ENCODE measurements at places on chromosomes 2 and 18.

- no peak for DNase-seq
Observed at GRCh38 chr2:72562451-72563153, 263.2 kb downstream of the EXOC6B start.

DNA sequence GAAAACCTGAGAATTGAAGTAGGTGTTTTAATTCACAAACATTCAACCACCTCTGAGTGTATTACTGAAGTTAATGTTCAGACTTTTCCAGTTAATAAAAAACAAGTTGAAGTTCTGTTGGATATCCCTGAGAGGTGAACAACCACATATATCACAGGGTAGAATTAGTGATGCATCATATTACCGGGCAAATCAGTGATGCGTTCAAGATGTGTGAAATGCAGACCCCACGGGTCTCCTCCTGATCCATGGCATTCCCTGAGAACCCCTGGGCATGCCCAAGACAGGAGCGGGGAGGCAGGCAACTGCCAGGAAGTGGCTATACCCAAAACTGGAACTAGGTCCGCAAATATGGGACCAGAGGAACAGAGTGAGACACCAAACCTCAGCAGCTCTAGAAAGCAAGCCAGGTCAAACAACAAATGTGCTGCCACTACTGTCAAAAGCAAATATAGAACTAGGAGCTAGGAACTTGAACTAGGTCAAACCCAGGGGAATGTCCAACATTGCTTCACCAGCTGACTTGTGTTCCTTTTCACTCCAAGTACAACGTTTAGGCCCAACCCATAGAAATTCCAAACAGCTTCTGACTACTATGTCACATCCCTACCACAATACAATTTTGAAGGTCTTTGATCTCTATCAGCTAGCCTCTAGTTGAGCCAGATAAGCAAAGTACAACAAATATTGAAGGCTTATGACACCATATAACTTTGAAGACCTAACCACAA, 20.2 kb downstream of the PSTPIP2 start:
- DNase-seq = no peak

DNA sequence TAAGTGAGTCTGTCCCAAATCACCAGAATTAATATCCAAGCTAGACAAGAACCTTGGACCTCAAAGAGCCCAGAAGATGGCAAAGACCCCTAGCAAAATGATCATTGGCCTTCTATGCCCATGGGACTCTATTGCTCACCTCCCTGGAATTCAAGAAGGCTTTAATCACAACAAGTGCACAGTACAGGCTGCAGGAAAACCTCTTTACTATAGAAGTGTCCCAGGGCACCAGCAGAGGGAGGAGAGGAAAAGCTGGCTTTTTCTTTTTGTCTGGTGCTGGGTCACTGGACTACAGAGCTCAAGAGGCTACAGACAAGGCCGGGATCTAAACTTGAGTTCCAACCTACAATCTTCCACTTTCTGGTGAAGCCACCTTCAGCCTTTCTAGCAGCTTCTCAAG, 88.3 kb upstream of the PPP1CB start:
- DNase-seq = no peak

DNA sequence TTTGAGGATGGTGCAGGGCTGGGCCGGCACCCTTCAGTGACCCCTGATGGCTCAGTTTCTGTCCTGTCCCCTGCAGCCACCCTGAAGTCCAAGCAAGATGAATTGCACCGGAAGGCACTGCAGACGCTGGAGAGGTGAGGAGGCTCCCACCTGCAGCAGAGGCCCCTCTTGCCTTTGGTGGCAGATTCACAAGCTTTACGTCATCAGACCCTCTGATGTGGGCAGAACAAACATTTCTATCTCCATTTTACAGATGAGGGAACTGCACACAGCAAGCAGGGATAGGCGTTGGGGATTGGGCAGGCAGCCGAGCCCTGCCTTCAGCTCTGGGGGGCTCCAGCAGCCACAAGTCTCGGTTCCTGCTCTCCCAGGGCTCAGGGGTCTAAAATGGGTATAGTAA, 107.7 kb upstream of the MCFD2 start:
- DNase-seq = no peak

DNA sequence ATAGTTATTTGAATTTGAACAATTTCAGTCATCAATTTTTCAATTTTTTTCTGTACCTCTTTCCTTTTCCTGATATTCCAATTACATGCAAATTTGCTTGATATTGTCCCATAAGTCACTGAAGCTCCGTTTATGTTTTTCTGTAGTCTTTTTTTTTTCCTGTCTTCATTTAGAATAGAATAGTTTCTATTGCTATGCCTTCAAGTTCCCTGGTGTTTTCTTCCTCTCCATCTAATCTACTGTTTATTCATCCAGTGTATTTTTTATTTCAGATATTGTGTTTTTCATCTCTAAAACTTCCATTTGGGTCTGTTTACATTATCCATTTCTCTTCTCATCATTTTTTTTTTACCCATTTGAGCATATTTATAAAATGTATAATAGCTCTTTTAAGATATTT, 8.0 kb upstream of the EIF2AK2 start:
- no peak for DNase-seq

GRCh38 chr2:67216103-67216502, 181.0 kb upstream of the ETAA1 start:
- no peak for DNase-seq

GRCh38 chr2:136534811-136535210, 230.5 kb upstream of the THSD7B start:
- no peak for DNase-seq

- DNase-seq = no peak
Observed at GRCh38 chr18:58995663-58996062, 131.0 kb downstream of the ZNF532 start.

DNA sequence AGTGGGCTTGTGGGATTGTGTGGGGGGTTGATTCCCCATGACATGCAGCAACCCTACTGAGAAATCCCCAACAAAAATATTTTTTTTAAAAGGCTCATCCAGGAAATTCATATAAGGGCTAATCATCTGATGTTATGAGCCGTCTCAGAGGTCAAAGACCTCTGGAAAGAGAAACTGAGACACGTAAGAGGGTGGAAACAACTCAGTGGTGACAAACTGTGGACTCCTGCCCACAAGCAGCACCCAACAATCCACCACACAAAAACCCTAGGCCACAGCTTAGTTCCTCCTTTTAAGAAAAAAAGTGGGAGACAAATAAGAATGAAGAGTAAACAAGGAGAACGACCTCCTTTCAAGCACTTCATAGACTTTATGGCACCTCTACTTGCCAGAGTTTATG, 1096.1 kb upstream of the NRXN1 start:
- DNase-seq = no peak

GRCh38 chr18:50441501-50441900, 66.7 kb downstream of the SKA1 start:
- DNase-seq = no peak

GRCh38 chr2:28664120-28664842, 87.3 kb upstream of the PPP1CB start:
- no peak for DNase-seq

- DNase-seq = no peak
Observed at GRCh38 chr2:69046221-69046662, 33.3 kb downstream of the ANTXR1 start.

GRCh38 chr2:226215902-226216503, 583.6 kb downstream of the IRS1 start:
- DNase-seq = peak; percentile 11

DNA sequence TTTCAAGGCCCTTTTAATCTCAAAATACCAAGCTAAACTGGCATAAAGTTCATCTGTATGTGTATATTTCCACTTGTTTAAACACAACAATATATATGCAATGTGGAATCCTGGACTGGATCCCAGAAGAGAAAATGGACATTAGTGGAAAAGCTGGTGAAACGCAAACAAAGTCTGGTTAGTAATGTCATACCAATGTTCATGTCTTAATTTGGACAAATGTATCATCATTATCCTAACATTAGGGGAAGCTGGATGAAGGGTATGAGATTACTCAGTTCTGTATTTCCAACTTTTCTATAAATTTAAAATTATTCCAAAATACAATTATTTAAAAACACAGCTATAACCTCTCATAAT, 3.8 kb downstream of the SP3 start:
- DNase-seq = no peak

DNA sequence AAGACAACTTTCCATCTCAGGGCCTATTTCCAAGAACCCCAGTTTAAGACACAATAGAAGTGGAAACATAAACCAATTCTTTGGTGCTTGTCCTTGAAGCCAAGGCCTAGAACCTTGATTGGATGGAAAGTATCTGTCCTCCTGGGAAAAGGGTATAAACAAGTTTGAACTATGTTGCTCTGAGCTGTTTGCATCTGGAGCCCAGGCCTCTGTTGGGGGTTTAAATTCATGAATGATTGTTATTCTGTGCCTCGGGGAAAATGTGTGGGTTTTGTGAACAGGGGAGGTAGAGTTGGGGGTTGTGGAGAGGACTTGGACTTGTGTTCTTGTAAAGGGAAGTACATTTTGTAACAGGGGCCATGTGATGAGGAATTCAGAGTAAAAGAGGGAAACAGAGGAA, 406.1 kb downstream of the SLC4A3 start:
- DNase-seq = no peak

GRCh38 chr18:58013241-58014211, 30.5 kb upstream of the NEDD4L start:
- DNase-seq = no peak

GRCh38 chr2:206739271-206739670, 21.1 kb upstream of the DYTN start:
- DNase-seq = no peak

DNA sequence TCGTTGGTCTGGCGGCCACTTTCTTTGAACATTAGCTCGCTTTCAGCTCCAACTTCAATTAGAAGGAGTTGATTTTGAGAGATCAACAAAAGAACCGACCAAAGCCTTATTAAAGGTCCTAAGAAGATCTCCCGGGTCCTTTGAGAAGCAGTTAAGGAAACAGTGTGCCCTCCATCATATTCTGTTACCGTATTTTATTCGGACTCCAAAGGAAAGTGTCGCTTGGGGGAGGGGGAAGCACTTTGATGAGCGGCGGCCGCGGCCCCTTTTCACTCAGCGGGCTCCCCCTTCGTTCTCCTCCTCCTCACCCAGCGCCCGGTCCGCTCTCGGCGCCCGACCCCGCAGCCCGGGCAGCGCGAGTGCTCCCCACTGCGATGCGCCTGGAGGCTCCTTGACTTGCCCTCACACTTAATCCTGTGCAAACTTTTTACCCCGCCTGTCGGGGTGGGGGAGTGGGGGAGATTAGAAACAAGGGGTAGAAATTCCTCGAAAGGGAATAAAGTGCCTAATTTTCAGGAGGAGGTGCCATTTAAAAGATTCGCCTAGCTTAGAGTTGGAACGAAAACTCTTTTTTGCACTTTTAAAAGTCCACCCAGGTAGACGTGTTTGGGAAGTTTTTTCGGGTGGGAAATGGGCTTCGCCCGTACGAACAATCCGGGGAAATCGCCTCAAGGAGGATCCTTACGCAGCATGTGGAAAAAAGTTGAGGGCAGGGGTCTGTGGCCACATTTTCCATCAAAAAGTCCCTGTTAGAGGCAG, 1.2 kb upstream of the OTX1 start:
- DNase-seq = no peak

DNA sequence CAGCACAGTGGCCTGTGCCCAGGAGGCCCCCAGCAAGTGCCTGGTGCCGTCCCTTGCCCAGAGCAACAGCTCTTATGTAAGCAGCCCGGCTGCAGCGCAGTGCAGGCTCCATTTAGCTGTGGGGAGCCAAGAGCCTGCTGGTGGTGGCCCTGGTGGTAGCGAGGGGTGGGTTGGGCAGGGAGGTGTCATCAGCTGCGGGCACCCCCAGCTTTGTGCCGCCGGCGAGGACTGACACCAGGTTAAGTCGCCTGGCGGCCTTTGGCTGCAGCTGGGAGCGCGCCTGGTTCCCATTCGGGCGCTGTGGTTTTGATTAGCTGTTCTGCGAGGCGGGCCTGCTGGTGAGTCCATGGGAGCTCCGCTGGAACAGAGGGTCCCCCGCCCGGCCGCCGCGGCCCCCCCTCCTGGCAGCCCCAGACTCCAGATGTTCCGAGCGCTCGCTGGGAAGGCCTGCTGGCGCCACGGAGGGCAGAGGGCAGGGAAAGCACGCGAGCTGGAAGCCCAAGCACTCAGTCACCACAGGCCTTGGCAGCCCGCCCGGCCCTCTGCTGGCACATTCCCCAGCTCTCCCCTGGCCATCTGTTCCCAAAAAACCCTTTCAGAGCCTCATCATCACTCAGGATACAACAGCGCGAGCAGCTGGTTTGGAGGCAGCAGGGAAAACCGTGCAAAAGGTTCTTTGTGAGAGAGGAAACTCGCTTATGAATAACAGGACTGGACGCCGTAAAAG, 18.4 kb downstream of the ATOH8 start:
- DNase-seq = no peak

GRCh38 chr2:47070920-47071824, 83.9 kb downstream of the STPG4 start:
- DNase-seq = peak; percentile 66

- DNase-seq = no peak
Observed at GRCh38 chr2:227813562-227814353, at the start of gene CCL20. Gene CCL20, plus strand, starts transcription at chr2:227813842. Its CDS starts 70 bp downstream, at chr2:227813912.

DNA sequence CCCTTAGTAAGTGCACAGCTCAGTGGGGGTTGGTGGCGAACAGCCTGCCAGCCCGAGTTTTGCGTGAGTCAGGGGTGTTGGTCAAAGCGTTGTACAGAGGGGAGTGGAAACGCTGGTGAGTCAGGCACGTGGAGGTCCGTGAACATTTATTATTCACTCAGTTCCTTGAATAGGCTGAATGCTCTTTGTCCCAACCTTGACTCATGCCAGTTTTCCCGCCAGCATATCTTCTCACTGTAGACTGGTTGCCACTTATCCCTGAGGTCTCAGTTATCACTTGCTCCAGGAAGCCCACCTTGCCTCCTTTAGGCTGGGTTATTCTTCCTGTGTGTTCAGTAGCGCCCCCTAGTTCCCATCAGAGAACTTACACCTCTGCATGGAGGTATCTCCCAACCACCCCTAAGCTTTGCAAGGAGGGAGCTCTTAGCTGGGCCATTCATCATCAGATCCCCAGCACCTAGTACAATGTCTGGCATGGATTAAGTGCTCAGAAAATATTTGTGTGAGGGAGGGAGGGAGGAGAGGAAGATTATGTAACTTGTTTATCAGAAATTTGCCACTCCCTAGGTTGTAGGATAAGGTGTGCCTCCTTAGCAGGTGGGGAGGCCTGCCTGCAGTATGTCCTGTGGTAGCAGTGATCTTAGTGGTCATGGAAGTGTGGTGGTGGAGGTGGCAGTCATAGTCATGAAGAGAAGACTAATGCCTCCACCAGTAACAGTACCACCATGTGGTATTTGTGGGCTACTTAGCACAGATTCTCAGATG, 72.1 kb downstream of the CABLES1 start:
- peak; percentile 17 for DNase-seq

All from stimulated activated CD8-positive, alpha-beta memory T cell treated with anti-CD3 and anti-CD28 coated beads, Interleukin-15, amount 100 ng/mL, for 48 hours (primary cell).